Common myeloid progenitor, CD34-positive (primary cell): ENCODE measurements at places on chromosomes 1 and 21.

- no peak for DNase-seq
These were observed 5.8 kb downstream of the C21orf58 start for GRCh38 chr21:46317710-46318463.

- DNase-seq = no peak
These were observed 70.9 kb upstream of the PLA2G4A start for GRCh38 chr1:186757851-186758250.

- no peak for DNase-seq
These were observed 27.4 kb upstream of the KIRREL1 start for GRCh38 chr1:157966031-157966537.

GRCh38 chr1:29644812-29645211 is 408.5 kb downstream of the PTPRU start:
- DNase-seq = no peak

DNA sequence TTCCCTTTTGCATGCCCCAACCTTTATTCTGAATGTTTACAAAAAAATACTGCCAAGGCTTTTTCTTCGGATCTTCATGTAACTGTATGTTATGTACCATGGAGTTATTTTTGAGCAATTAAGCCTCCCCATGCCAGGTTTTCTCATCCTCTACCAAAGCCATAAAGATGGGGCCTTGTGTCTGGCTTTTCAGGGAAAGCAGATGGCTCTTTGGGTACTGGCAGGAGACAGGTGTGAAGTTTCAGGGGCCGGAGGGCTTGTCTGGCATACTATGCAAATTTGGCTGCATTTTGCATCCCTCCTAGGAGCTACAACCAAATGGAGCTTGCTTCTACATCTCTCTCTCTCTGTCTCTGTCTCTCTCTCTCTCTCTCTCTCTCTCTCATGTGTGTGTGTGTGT is 28.1 kb upstream of the PLXNA2 start:
- DNase-seq = no peak

DNA sequence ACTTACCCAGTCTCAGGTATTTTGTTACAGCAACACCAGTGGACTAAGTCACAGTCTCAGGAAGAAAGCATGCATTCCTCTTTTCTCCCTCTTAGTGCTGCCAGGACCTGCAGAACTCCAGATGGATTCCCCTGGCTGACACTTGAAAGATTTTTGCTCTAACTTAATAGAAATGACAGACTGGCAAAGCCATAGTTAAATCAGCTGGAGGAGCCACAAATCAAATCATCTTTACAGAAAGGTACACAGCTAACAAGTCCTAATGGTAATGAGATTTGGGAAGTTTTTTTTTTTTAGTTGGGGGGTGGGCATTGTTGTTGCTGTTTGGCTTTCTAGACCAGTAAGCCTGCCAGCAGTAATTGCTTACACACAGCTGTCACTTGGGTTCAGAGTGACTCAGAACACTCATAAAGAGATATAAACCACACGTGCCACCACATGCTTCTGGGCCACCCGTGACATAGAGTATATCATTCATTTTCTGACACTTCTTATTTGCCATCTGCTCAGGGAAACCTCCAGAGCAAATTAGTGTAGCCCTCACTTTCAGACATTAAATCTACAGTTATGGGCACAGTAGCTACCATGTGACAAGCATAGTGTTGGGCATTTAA is 72.4 kb downstream of the FH start:
- DNase-seq = no peak

DNA sequence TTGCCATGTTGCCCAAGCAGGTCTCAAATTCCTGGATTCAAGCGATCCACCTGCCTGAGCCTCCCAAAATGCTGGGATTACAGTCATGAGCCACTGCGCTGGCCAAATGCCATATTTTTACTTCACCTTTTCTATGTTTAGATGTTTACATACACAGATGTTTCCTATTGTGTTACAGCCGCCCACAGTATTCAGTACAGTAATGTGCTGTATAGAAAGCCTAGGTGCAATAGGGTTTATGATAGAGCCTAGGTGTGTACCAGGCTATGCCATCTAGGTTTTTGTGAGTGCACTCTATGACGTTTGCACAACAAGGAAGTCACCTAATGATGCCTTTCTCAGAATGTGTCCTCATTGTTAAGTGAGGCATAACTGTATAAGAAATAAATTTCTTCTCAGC is 153.4 kb downstream of the CHRM3 start:
- DNase-seq = peak; percentile 84

DNA sequence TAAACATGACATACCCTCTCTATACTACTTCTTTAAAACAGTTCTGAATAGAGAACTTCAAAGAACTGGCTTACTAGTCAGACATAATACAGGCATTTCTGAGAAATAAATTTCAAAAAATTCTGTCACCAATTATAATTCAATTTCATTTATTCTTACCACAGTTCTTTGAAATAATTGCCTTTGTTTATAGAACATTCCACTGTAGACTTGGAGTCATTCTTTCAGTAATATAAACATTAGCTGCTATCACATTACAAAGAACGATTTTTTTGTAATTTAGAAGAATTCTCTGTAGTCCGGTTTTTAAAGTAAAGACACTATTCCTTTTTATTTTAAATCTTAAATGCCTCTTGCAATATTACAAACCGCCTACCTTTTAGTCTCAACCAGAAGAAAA is 146.4 kb upstream of the COL11A1 start:
- no peak for DNase-seq
